HAP-1 (cell line): ENCODE measurements at places on chromosomes 12 and 14.

GRCh38 chr12:115102450-115102849 lies 418.5 kb upstream of the TBX3 start:
- no peak for DNase-seq

DNA sequence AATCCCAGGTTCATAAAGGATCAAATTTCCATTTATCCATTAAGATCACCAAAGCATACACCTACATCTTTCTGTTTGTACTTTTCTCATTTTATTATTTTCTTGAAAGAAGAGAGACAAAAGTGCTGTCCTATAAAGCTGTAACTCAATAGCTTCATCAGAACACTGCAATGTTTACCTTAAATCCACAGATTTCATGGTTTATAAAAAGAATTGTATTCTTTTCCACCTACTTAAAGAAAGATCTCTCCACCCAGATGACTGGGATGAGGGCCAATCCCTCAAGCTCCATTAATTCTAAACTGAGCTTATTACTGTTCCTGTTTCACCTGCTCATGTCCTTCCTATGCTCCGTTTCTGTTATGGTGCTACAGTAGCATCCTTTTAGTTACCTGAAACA lies 470.6 kb downstream of the BCAT1 start:
- DNase-seq: no peak

DNA sequence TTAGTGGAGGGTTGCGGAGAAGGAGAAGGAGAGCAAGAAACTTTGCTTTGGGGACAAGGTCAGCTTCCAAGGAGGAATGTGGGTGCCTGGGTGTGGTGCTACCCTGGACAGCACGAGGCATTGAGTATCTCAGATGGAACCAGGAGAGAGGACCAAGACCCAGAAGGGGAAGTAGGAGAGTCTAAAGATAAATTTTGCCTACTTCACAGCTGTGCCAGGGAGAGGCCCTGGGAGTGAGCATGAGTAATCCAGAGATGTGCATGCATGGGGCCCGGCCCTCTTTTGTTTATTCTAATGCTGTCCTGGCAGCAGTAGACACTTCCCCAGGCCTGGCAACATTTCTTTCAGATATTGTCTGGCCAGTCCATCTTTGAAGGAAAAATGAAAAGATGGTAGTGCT lies 49.5 kb upstream of the GNPNAT1 start:
- no peak for DNase-seq

DNA sequence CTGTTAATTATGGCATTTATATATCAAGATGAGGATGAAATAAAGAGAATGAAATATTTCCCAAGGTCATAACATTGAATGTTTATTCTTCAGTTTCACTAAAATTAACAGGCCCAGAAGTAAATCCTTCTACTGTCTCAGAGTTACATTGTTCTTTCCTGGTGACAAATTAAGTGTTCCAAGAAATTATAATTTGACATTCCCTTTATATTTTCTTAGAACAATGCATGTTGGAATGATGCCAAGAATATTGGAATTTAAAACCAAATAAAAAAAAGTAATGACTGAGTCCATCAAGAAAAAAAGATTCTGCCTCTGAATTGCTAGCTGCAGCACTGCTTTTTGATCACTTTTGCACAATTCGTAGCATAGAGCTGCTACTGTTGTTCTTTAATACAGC lies 152.1 kb downstream of the METTL25 start:
- no peak for DNase-seq

GRCh38 chr14:50734950-50735695 lies 67.0 kb upstream of the SAV1 start:
- DNase-seq: no peak

GRCh38 chr14:90460136-90460535 lies 63.3 kb downstream of the CALM1 start:
- no peak for DNase-seq

GRCh38 chr12:86724716-86725115 lies 468.5 kb upstream of the MGAT4C start:
- DNase-seq: no peak

- no peak for DNase-seq
These were observed 132.1 kb upstream of the PDZRN4 start for GRCh38 chr12:41055875-41056577.

- DNase-seq: no peak
These were observed 21.2 kb downstream of the CCDC92 start for GRCh38 chr12:123951467-123951866.

- no peak for DNase-seq
These were observed 51.8 kb downstream of the ZNF664 start for GRCh38 chr12:124024776-124025175.

DNA sequence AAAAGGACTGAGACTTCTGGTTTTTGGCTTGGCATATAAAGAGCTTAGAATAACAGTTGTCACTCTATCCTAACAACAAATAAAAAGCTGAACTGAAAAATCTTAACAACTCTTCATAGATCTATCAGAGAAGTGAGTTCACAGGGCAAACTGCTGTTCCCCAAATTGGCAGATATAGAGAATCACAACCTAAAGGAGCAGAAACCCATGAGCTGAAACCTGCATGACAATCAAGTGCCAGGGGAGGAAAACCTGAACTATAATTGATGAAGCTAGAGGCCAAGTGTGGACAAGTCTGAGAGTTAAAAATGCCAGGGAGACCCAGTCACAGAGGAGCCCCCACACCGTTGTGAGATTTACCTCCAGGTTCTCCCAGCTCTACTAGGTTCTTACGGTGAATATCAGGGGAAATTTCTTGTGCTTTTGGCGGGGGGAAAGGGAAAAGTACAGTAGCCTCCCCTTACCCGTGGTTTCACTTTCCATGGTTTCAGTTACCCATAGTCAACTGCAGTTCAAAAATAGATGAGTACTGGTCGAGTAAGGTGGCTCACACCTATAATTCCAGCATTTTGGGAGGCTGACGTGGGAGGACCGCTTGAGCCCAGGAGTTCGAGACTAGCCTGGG lies 53.9 kb downstream of the ATF7 start:
- DNase-seq: no peak

- DNase-seq: no peak
These were observed 42.3 kb downstream of the ANAPC7 start for GRCh38 chr12:110361216-110361615.

DNA sequence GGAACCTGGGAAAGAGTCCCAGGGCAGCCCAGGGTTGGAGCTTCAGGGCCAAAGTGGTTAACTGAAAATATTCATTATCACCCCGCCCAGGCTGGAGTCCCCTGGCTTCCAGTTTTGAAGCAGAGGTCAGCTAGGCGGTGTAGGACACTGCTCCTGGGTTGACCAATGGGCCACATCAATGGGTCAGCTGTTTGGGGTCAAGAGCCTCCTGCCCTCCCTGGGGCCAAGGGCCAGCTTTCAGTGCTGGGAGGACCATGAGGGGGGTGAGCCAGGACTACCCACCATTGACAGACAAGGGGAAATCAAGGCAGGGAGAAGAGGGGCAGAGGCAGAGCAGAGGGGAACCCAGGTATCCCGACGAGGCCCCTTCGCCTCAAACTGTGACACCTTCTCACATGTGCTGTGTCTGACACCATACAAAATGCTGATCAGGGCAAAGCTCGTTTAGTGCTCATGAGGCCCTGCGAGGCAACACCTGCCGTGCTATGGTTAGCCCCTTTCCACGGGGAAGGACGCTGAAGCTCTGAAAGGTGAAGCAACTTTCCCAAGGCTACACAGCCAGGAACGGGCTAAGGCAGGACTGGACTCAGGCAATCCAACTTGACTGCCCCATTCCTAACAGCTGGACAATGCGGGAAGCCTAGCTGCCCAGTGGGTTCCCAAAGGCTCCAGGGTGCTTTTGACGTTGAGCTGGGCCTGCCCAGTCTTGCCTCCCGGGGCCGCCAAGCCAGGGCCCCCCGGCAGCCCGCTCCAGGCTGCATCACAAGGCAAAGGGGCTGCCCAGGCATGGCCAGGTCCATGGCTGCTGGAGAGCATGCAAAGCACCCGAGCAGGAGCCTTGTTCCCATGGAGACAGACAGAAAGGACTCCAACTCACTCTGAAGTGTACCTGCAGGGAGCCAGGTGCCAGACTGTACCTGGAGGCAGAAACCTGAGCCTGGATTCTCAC lies 2.0 kb downstream of the SYNE3 start:
- no peak for DNase-seq

GRCh38 chr12:76446090-76446489 lies 97.9 kb upstream of the BBS10 start:
- DNase-seq: no peak

GRCh38 chr14:36579573-36580140 lies 2.8 kb downstream of the NKX2-8 start:
- DNase-seq: peak; percentile 61

GRCh38 chr12:3097186-3097804 lies 20.1 kb downstream of the TSPAN9 start:
- no peak for DNase-seq

GRCh38 chr14:33668066-33668465 lies 282.8 kb downstream of the EGLN3 start:
- no peak for DNase-seq

GRCh38 chr12:45670346-45671065 lies 59.0 kb upstream of the ARID2 start:
- no peak for DNase-seq

DNA sequence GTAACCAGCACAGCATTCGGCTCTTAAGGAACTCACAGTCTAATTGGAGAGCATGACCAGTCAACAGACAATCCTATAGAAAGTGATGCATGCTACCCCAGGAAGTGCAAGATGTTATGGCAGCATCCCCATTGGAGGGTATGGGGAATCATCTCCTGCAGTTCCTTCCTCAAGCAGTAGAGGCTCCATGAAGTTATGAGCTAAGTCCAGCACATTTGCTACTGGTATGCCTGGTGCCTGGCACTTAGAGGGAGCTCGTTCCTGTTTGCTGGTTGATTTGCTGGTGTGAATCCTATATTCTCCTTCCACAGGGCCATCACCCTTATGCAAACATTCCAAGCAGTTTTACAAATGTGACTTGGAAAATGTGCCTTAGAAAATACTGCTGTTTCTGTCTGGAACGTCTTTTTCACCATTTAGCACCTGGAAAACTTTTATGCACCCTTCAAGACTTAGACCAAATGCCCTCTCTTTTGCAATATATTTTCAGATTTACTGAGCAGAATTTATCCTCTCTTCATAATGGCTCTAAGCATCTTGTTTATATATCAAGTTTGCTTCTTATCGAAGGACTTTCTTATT lies 136.1 kb upstream of the WSCD2 start:
- peak; percentile 52 for DNase-seq

DNA sequence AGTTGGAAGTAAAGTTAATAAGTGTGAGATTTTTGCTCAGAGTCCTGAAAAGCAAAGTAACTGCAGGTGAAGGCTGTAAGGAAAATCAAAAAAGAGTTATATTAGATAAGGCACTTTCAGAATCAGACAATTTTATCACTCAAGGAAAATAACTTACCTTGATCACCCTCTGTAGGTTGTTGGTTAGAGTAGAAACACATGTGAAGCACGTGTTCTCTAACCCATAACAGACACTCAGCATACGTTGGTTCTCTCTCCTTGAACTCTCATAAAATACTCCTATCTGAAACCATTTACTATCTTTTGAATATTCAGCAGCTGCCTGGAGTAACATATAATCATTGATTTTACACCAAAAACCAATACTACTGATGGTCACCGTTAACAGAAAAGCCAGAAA lies 335.5 kb downstream of the KCNH5 start:
- no peak for DNase-seq

DNA sequence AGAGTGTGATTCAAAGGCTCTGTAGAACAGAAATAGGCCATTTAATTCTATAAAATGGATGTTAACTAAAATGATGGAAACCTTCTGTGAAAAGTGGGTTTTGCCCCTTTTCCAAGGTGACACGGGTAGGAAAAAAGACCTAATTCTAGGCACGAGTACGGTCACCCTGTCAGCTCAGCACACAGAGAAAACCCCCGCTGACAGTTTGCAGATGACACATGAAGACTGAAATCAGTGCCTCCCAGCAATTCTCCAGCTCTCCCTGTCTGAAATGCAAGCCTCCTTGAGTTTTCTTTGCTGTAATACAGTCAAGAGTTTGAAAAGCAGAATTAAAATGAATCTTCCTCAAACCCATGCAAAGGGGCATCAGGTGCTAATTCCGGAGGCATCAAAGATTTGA lies 230.0 kb downstream of the TMEM132D start:
- DNase-seq: no peak

DNA sequence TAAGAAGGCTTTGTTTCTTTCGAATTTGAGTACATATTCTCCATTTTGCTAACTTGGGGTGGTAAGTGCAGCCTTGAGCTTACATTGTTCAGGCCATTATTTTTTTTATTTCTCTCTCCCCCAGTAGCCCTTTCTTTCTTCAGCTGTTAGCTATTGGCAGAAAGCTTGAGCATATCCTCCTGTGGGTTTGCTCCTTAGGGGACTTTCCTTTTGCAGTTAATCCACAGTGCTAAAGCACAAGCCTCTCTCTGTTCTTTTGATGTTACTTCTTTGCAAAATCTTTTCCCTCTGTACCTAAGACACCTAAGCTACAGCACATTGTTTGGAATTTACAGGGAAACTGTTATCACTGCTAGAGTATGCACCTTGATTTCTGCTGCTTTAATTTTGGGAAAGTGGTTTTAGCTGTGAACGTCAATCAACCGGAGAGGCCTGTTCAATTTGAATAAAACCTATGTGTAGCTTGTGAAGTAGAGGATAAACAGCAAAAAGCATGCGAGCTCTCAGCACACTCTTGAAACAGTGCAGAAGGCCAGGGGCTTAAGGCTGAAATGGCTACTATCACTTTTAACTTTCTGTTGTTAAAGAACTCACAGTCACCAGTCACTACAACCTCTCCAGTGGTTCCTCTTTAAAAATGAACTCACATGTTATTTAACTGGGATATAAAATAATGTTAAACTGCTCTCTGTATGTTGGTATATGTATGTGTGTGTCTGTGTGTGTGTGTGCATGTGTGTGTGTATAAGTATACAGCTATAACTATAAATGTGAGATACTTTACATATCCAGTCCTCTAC lies 139.2 kb downstream of the PDZRN4 start:
- DNase-seq: no peak

DNA sequence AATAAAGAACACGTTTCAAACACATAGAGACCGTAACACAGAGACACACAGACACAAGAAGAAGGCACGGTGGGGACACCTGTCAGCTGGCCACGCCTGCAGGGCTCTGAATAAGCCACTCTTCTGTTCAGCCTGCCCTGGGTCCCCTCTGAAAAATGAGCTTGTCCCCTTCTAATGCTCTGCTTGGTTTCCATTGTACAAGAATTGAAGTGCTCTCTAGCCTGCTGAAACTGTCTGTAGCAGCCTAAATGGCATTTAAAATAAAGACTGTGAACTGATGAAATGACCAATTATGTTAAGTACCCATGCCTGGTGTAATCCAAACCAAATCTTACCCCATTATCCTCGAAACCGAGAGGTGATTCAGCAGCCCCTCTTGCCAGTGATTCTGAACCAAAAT lies 139.8 kb downstream of the FOXN3 start:
- no peak for DNase-seq

GRCh38 chr12:56766535-56766934 lies 3.4 kb downstream of the HSD17B6 start:
- DNase-seq: no peak

DNA sequence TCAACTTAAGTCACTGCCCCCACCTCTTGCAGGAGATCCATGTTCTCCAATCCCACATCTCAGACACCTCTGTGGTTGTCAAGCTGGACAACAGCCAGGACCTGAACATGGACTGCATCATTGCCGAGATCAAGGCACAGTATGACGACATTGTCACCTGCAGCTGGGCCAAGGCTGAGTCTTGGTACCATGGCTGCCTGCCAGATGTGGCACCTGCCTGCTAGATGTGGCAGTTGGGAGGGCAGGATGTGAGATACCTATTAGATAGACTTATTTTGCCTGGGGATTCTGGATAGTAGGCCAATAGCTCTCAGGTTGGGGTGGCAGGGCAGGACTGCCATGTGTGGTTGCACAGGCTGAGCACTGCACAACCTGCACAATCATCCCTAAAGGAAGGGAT lies 7.9 kb upstream of the KRT86 start:
- no peak for DNase-seq
